Ureter (tissue), 1 donor: ENCODE measurements at places on chromosomes 4 and X.

- DNase-seq: no peak
Measured at GRCh38 chr4:47744253-47744652, 93.6 kb downstream of the CORIN start.

GRCh38 chrX:107301253-107301652, 94.8 kb downstream of the DNAAF6 start:
- no peak for DNase-seq

- no peak for DNase-seq
Measured at GRCh38 chr4:44662623-44663005, 11.2 kb upstream of the YIPF7 start.

DNA sequence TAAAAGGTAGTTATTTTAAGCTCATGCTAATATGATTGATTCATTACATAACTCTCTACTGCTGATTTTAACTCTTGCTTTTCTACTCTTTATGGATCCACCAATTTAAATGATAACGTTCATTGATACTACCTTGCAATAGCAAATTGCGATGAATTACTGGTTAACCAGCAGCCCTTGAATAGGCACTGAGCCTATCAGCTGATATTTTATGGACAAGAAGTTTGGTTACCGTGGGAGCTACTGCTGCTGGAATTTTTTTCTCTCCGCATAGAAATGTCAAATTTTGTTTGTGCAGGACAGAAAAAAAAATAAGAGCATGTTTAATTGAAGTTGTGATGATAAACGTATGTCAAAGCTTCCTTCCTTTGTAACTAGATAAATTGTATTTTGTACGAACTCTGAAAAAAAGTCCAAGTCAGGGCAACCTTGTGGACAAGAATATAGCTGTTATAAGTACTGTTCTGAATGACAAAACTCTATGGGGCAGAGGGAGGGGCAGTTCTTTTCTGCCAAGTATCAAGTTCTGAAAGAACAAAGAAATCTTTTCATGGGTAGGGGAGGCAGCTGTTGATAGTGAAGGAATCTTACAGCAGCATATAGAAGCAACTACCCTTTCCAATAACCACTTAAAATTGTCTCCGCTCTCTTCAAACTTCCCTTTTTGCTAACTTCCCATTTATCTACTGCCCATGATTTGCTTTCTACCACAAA, 434.9 kb upstream of the PABPC4L start:
- no peak for DNase-seq

GRCh38 chr4:24042094-24042493, 152.2 kb upstream of the PPARGC1A start:
- no peak for DNase-seq
